ENCODE measurements at places on chromosomes 5 and 9. TPM values are rescaled to one million over a fixed set of nuclear protein-coding genes. Genes with fewer than 3 reads are reported as not detected.

DNA sequence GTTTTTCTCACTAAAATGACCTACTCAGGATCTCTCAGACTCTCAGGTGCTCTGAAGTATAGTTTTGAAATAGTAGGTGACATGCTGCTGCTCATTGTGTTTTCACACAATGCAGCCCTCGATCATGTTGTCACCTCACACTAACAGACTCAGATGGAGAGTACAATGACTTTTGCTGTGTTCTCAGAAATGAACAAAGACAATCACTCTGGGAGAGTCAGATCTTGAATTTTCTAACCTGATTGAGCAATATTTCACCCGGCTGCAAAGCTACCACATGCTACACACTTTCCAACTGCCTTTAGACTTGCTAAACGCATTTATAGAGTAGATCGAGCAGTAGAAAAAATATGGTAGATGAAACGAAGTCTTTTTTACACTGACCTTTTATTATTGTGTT, 113.4 kb downstream of the ST8SIA4 start:
- DNase-seq, result no peak

- no peak for DNase-seq
These were observed 210.1 kb upstream of the ZNF608 start for GRCh38 chr5:124956471-124957029.

- no peak for DNase-seq
These were observed 47.6 kb downstream of the PDCD1LG2 start for GRCh38 chr9:5557606-5558587.

GRCh38 chr9:92668746-92669526, 995 bp downstream of the IPPK start:
- DNase-seq, result peak; percentile 76

GRCh38 chr5:115772731-115773475, 43.6 kb downstream of the CDO1 start:
- DNase-seq, result no peak

- no peak for DNase-seq
These were observed 158.5 kb downstream of the NTRK2 start for GRCh38 chr9:84828046-84828445.

DNA sequence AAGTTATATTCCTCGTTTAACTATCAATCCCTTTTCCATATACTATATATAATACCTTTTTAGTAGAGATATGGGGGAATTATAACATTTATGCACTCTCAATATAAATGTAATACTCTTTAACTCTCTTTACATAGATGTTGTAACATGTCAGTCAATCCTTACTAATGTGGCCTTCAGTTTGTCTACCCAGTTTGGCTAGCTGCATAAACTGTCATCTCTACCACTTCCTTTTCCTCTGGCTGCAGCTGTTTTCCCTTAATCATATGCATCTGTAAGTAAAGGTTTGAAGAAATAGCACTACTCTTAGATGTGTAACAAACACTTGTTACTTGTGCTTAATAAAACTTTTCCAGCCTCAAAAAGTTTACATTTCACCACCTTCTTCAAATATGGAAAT, 13.4 kb downstream of the ABHD17B start:
- DNase-seq, result no peak

DNA sequence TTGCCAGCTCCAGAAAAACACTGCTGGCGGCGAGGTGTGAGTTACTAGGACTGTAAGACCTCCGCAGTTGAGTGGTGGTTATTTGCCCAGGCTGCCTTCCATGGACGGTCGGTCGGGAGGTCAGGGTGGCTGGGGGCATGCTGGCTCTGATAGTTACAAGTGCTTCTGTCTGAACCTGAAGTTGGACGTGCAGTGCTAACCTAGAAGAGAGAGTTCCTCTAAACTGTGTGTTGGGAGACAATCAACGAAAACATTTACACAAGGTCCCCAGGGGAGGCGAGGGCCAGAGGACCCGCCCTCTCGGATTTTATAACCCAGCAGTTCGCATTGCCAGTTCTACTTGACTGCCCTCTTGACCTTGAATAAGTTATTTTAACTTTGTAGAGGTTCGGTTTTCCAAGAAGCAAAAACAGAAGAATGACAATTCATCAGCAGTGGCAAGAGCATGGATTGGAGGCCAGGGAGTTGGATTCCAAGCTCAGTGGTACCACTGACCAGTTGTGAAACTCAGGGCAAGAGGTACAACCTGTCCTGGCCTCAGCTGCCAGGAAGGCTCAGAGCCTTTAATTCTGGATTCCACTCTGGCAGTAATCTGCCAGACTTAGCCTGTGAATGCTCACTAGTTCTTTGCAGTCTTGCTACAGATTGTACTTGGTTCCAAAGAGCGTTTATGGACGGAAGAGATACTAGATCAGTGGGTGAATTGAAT, 28.7 kb upstream of the PDE8B start:
- DNase-seq, result no peak

DNA sequence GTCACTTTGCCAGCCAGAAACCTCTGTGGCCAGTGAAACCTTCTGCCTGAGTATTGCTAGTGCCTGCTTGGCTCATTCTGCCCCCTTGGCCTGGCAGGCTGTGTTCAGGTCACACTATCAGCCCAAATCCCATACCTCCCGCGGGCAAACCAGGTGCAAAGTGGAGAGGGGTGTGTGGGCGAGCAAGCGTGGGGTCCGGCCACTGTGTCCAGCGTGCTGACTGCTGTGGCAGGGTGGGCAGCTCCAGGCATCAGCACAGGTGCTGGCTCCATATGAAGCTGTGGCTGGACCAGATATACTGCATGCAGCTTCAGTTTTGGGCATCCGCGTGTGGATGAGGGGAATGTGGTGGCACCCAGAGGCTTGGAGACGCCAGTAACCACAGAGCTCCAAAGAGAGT, 576.5 kb upstream of the EDIL3 start:
- DNase-seq, result no peak

GRCh38 chr9:93317495-93318094, 133.7 kb downstream of the WNK2 start:
- DNase-seq, result no peak

GRCh38 chr5:143828710-143829109, 16.7 kb downstream of the HMHB1 start:
- no peak for DNase-seq

CTSV gene
- total RNA-seq, result not detected

CCDC183 gene
- total RNA-seq, result 1.0 TPM

PCDHA1 gene
- total RNA-seq, result not detected

CD74 gene
- total RNA-seq, result 220 TPM

FOXD4L4 gene
- 0.18 TPM for total RNA-seq

PCDHGA7 gene
- 0.99 TPM for total RNA-seq

OR1Q1 gene
- total RNA-seq, result not detected

SHB gene
- total RNA-seq, result 12.0 TPM

ECM2 gene
- total RNA-seq, result 19.0 TPM

CATSPER3 gene
- total RNA-seq, result 0.29 TPM

NPR3 gene
- 3.2 TPM for total RNA-seq

FOXD4 gene
- total RNA-seq, result not detected

Measured in right lobe of liver (tissue), 6 donors.